Stimulated activated CD4-positive, alpha-beta T cell treated with anti-CD3 and anti-CD28 coated beads, Interleukin-15, amount 100 ng/mL, for 48 hours (primary cell): ENCODE measurements at places on chromosomes 5 and 9.

DNA sequence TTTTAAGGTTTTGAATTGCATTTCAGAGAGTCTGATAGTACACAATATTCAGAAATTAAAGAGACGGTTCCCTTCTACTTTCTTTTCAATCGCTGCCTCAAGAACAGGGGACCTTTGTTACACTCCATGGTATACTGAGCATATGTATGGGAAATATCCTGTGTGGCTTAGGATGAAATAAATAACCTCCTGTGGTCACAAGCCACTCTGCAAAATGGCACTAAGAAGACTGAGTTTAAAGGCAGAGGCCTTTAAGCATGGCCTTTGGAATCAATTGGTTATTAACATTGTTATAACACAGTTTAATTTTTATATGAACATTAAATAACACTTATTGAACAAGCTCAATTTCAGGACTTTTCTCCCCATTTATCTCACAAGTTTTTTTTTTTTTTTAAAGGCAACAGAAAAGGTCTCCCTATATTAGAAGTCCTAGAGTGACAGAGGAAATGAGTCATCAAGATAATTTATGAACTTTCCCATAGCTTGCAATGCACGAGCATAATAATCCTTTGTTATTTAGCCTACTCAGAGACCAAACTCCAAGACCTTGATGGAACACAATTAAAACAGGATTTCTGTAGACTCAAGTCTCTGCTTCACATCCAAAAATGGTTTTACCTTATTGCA lies 341.9 kb downstream of the TMEM167A start:
- no peak for DNase-seq

GRCh38 chr9:24846248-24846912 lies 300.7 kb upstream of the IZUMO3 start:
- DNase-seq = no peak

- DNase-seq = no peak
Observed at GRCh38 chr5:35561396-35561795, 56.3 kb upstream of the SPEF2 start.

GRCh38 chr9:73200694-73201452 lies 49.2 kb downstream of the ANXA1 start:
- no peak for DNase-seq

DNA sequence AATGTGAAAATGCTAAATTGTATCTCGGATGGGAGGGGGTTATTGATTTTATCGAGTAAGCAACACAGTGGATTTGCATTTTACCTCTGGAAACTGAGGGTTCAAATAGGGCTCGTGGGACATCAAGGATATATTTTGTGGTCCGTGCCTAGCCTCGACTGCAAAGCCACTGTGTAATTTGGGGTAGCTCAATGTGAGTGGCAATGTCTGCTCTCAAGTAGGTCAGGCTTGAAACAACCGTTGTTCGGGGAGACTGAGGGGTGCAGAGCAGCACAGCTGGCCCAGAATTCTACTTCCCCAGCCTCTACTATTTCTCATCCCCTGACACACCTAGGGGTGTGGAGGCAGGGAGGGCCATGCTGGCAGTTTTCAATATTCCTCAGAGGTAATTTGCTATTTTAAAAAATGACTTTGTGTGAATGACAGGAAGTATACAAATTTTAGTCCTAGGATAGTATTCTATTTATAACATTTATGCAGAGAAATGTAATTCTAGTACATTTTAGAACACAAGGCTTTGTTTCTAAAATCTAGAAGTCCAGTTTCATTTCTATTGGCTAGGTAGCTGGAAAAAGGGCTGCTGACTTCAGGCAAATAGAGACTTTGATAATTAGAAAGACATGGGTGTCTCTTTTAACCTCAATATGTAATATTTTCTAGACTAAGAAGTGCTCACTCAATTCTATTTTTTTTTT lies 1.4 kb upstream of the DAB2 start:
- no peak for DNase-seq

- no peak for DNase-seq
Observed at GRCh38 chr5:161850491-161850890, 2.6 kb downstream of the GABRA1 start.

DNA sequence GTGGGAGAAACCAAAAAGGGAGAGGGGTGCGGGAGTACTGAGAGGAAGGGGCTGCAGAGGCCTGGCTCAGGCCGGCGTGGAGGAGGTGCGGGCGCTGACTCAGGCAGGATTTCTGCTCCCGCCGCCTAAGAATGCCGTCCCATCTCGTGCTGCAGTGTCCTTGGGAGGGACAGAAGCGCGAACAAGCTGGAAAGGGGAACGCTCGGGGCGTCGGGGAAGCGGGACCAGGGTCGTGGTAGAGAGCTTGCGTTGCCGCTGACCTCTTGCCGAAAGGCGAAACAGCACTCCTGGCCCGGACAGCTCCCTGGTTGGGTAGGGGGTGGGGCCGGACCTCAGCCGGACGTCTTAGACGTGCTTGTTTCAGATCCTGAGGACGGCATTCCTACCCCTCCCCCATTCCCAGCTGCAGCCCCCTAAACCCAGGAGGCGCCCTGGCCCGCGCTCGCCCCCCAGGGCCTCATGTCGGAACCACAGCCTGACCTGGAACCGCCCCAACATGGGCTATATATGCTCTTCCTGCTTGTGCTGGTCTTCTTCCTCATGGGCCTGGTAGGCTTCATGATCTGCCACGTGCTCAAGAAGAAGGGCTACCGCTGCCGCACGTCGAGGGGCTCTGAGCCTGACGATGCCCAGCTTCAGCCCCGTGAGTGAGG lies 1.1 kb downstream of the RELL2 start:
- DNase-seq = no peak

DNA sequence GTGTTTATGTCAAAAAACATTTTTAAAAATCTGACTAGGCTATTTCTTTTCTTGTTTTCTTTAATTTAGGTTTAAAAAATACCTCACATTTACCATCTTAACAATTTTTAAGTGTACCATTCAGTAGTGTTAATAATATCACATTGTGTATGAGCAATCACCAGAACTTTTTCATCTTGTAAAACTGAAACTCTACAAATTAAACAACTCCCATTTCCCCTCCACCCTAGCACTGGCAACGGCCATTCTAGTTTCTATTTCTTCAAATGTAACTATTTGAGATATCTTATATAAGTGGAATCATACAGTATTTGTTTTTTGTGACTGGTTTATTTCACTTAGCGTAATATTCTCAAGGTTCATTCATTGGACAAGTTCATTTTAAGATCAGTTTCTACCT lies 27.7 kb downstream of the PLCXD3 start:
- DNase-seq = no peak

- DNase-seq = no peak
Observed at GRCh38 chr9:114263853-114264510, 58.9 kb upstream of the ORM1 start.

DNA sequence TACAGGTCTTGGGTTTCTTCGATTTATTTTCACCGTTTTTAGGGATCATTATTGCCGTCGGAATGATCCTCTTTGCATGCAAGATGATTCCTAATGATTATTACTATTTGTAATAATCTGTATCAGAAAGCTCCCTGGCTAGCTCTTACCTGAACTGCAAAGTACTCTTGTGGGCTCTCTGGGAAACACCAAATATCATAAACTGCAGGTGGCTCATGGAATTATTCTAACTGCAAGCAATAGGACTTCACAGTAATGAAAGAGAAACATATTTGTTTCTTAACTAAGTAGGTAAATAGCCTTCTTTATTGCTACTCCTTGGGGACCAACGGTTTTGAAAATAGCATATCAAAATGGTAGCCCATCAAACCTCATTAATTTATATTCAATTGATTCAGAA lies 219.4 kb downstream of the NFIB start:
- DNase-seq = no peak

DNA sequence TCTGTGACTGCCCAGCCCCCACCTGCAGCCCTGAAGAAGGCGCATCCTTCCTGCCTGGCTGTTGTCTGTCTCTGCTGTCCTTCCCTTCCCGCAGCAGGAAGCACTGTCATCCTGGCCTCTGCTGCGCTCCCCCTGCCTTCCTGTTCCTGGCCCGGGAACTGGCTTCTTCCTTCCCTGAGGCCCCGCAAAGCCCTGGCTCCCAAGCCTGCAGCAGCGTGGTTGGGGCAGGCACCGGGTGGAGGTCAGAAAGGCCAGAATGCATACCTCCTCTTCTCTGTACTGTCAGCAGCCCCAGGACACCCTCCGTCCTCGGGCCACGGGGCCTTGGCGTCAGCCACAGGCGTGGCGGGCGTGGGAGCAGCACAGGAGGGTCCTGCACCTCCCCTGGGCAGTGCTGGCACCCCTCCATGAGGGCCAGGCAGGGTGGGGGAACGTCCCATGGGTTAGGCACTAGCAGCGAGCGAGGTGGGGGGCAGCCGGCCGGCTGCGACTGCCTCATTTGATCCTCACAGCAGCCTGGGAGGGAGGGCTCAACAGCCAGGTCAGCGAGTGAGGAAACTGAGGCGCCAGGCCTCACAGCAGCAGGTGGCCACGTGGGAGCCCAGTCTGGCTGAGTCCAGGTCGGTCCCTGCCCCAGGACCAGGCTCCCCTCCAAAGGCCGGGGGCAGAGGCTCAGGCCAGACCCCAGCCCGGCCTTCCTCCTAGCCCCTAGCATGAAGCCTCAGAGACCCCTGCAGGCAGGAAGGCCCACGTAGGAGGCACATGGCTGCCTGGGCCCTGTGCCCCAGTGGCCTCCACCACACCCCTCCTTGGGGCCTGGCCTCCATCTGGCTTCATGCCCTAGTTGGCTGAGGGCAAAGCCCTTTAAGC lies 9.4 kb downstream of the FLT4 start:
- DNase-seq = no peak

DNA sequence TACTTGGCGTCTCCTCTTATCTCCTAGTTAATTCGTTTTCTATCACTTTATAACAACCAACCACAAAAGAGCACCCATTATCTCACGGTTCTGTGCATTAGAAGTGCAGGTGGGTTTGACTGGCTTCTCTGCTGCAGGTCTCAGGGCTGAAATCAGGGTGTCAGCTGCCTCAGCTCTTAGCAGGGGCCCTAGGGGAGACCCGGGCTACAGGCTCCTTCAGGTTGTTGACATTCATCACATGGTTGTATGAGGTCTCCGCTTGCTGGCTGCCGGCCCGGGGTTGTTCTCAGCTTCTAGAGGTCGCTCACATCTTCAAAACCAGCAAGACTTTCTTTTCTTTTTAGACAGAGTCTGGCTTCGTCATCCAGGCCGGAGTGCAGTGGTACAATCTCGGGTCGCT lies 2.9 kb upstream of the ZMYND19 start:
- DNase-seq = no peak
